A673 (cell line): ENCODE measurements at places on chromosomes 1 and 21.

GRCh38 chr1:151853411-151853943 is at the start of gene THEM5:
THEM5 (minus strand) TSS chr1:151853712; CDS start chr1:151853565, 147 bp downstream.
- no peak for DNase-seq

GRCh38 chr21:44970766-44971671 is 31.2 kb downstream of the SLX9 start:
- DNase-seq = no peak

GRCh38 chr1:30189818-30190500 is 533.4 kb downstream of the MATN1 start:
- DNase-seq = no peak

- DNase-seq = no peak
Observed at GRCh38 chr1:156684227-156684782, 7.1 kb upstream of the NES start.

- DNase-seq = no peak
Observed at GRCh38 chr1:159857889-159858288, 4.6 kb downstream of the VSIG8 start.

- peak; percentile 40 for DNase-seq
Observed at GRCh38 chr1:91440847-91441246, 36.2 kb upstream of the HFM1 start.

DNA sequence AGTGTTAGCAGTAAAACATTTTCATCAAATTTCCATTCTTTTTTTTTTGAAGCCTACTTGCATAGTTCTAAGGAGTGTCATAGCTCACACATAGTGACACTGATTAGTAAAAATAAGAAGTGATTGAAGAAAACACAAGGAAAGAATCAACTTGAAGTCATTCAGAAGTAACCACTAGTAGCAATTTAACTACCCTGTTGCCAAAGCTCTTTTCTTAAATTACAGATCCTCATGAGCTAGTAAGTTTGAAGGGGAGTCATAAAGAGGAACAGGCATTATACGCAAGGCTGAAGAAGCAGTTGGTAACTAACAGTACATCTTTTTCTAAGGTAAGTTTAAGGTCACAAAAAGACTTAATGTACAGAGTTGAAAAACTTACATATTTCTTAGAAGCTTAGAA is 332.2 kb downstream of the CHRM3 start:
- no peak for DNase-seq

DNA sequence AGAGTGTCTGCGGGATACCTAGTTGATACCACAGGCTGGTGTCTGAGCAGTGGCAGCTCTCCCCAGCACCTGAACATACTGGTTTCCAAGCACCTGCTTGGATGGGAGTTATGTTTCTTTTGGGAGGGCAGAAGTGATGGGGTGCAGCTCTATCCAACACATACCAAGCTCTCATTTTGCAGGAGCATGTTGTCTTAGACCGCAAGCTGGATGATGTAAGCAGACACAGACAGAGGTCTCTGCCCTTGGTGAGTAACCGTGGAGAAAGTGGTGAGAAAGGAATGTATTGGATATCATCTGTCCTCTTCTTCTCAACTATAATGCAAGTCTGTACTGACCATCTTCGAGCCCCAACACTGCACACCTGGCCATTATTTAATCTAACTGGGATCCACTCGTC is 37.4 kb downstream of the ZNF496 start:
- DNase-seq = no peak

DNA sequence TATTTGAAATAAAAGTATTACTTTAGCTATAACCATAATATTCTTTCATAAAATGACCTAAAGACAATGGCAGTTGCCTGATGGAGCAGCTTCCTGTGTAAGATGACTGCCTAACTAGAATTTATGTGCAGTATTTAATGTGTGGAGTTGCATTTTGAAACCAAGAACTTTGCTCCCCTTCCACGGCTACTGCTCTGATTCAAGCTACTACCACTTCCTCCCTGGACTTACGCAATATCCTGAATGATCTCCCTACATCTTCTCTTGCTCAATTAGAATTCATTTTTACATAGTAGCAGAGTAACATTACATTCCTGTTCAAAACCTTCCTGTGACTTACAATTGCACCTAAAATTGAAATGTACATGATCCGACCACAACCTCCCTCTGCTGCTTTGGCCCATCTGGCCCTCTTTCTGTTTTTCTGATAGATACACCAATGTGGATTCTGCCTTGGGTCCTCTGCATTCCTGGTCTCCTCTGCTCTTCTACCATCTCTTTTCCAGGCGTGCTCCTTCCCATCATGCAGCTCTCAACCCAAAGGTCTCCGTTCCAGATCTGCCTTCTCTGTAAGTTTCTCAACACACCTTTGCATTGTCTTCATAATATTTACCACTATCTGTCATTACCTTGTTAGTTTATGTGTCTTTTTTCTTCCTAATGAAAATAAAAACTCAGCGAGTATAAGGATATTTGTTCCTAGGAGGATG is 47.4 kb upstream of the USP25 start:
- peak; percentile 77 for DNase-seq
